ENCODE measurements at places on chromosomes 1 and 21.

DNA sequence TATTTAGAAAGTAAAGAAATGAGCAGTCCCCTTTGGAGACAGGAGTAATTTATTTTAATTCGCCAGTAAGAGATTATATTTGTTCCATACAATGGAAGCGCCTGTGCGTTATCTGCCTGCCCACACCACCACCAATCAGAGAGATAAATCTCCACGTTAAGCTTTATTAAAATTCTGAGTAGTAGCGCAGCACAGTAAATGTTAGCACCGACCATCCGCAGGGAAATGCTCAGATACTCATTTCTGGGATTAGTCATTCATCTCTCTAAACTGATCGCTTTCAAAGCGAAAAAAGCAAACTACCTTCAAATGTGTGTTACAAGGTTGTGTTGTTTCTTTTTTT lies 1.2 kb downstream of the ETS2 start:
- no peak for DNase-seq

DNA sequence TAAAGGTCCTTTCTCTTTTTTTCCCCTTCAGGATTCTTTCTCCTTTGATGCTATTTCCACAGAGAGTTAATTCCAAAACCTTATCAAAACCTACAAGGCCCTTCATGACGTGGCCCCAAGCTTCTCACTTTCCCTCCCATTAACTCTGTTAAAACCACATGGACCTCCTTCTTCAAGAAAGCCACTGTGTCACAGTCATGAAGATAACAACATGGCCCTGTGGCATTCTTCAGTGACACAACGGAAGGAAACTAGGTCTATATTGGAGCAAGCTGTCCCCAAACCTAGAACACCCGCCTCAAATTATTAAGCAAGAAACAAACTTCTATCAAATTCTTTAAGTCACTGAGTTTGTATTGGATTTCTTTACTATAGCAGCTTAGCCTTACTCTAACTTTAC lies 611.1 kb downstream of the NUF2 start:
- DNase-seq: no peak

GRCh38 chr1:74579425-74579824 lies 67.0 kb upstream of the LRRC53 start:
- no peak for DNase-seq

DNA sequence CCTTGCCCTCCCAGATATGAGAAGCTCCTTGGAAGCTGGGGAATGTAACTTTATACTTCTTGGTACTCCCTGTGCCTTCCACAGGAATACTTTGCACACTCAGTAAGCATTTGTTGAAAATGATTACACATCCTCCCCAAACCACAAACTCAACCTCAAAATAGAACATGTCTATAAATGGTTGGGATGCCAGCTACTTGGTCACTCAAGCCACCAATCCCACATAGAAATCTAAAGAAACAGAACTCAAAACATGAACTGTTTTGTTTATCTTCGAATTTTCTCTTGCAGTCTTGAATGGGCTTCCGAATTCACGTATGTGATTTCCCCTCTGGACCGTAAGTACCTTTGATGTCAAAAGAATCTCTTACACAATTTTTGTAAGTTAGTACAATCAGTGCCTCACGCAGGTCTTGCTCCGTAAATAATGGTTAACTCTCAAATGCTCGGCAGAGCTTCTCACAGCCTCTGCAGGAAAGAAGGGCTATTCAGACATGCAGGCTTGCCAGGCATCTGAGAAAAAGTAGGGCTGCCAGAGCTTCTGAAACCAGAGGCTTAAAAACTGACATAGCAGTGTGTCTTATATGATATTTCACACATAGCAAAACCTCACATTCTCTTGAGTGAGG lies 26.9 kb downstream of the SORT1 start:
- no peak for DNase-seq

GRCh38 chr21:43596616-43597015 lies 62.7 kb downstream of the HSF2BP start:
- DNase-seq: no peak

- no peak for DNase-seq
Measured at GRCh38 chr21:44649521-44650100, 3.4 kb downstream of the KRTAP10-11 start.

DNA sequence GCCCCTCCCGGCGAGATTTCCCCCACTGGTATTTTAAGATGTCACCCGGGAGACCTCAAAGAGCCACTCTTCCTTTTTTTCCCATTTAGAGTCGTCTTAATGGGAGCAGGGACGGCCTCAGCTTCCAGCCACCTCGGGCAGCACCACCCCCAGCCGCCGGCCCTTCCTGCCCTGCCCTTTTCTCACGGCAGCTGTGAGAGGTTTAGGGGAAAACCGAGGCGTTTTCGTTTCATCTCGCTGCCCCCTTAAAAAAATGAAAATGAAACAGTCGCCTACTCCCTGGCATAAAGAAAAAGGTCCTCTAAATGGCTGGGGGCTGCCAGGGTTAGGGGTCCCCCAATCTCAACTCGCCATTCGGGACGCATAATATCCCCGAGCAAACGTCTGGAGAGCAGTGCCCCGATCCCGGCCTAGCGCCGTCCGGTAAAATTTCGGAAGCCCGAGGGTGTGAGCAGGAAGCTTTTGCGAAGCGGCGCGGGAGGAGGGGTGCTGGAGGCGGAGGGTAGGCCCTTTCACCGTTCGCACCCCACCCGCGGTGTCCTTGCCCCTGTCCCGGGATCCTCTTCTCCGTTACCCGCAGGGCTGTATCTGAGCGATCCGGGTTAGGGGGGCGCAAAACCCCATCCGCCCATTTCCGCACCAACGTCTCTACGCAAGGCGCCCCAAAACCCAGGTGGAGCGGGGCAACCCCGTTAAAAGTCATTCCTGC lies 1.2 kb downstream of the RUNX3 start:
- no peak for DNase-seq

DNA sequence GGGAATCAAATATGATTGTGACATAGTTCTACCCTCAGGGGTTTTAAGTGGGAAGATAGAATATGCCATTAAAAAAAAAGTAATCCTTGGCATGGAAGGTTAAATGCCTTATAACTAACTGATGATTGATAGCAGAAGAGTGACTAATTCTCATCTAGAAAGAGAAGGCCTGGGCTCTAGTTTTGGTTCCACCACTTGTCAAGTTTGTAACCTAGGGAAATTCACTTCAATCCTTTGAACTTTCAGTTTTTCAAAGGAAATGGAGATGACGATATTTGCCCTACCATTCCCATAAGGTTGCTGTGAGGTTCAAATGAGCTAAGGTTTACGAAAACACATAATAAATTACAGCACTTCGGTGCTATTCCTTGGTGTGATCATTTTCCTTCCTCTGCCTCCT lies 88.5 kb downstream of the GPR88 start:
- DNase-seq: no peak

- no peak for DNase-seq
Measured at GRCh38 chr1:168567568-168567967, 8.8 kb upstream of the XCL1 start.

DNA sequence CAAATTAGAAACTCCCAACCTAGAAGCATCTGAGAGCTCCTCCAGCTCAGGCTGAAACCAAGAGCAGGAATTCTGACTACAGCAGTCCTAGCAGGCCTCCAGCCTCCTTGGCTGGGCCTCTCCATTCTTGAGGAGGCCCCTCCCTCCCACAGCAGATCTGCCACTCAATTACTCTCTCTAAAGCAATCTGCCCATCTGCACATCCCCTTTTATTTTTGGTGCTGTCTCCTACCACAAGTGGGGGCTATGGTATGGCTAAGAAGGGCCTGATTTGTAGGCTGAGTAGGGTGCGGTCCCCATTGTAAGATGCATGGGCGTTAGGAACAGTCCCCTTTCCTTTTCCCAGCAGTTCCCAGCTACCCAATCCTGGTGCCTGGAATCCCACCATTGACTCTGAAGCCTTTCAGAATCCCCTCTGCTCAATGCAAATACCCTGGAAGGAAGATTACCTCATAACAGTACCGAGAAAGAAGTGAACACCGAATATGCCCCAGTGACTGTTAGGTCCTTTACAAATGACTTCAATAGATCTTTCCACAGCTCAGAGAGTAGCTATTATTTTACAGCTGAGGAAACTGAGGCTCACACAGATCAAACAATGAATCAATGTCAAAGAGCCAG lies 11.6 kb upstream of the TTC39A start:
- peak; percentile 45 for DNase-seq

DNA sequence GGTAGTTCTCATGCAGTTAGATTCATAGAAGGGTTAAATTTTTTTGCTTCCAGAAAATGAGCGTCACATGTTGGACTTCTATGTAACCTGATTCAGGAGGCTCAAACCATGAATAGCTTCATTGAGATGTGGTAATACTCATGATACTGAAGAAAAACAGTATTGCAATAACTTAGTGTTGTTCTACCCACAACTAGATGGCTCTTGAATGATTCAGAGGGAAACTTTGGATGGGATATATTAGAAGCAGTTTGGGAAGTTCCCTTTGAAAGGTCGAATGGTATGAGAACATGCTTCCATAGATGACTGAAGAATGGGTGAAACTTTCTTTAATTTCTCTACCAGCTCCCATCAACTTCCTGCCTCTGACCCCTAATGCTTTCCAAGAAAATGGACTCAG lies 211.7 kb upstream of the PTGFR start:
- DNase-seq: no peak

GRCh38 chr1:79633456-79633855 lies 626.9 kb upstream of the ADGRL4 start:
- DNase-seq: no peak

GRCh38 chr1:108847494-108847893 lies 9.4 kb downstream of the AKNAD1 start:
- no peak for DNase-seq

DNA sequence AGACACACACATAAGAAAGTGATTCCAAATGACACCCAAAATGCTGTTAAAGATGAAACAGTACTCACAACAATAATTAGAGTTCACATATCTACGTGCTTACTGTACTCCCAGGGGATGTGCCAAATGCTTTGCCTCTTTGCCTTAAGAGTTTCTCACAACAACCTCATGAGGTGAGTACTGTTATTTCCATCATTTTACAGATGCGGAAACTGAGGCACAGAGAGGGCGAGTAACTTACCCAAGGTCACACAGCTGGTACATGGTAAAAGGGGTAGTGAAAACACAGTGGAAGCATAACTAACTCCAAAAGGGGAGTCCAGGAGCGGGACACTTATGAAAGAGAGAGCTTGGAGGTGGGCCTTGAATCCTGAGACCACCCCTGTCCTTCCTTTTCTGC lies 171.8 kb downstream of the ACTL8 start:
- no peak for DNase-seq

- DNase-seq: no peak
Measured at GRCh38 chr1:97204468-97204867, 482.9 kb downstream of the PTBP2 start.

- DNase-seq: no peak
Measured at GRCh38 chr1:185293967-185294542, 23.0 kb downstream of the IVNS1ABP start.
